Activated gamma-delta T cell treated with anti-CD3 and anti-CD28 coated beads, Interleukin-2, amount 50 U/mL, for 16 hours (primary cell): ENCODE measurements at places on chromosomes 1 and 21.
A peak's percentile ranks its signal among the peaks of the same experiment; 100 is the strongest.

- DNase-seq: no peak
Observed at GRCh38 chr21:34031835-34032370, 41.5 kb upstream of the MRPS6 start.

GRCh38 chr1:116374353-116375147 lies 1.5 kb downstream of the ATP1A1 start:
- peak; percentile 12 for DNase-seq

DNA sequence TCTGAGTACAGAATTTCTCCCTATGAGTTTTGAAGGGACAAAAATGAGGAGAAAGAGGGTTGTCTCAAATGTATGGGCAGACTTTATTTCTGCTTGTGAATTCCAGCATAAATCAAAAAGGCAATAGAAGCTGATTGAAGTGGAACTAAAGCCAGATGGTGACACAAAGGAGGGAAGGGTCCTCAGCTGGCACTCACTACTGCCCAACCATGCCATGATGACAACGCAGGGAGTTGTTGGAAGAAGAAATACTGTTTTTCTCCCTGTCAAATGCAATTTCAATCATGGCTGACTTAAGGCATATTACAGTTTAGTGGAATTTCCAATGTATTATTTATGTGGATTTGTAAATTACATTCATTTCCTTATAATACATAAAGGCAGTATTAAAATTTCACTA lies 805.8 kb downstream of the ADGRL2 start:
- DNase-seq: no peak

GRCh38 chr1:27648602-27649305 lies 13.8 kb upstream of the FGR start:
- no peak for DNase-seq

DNA sequence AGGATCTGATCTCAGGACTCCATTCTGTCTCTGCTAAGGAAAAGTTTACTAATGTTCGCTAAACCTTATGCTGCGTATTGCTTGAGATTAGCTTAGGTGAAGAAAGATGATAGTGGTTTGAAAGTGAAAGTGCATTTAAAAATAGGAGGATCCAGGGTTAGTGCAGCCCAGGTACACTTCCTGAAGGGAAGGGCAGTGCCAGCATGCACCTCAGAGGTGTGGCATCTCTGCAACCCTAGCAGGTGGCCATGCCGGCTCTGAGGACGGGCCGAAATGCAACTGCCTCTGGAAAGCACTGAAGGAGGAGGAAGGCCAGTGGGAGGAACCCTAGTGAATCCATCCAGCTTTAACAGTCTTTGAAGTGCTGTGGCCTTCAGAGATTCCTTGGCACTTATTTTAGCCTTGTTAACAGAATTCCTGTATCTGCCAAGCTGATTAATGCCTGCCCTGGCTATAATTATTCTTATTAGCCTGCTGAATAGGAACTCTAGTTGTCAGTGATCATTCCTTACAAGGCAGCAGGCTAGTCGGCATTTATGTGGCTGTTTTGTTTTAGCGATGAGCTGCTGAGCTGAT lies 5.5 kb downstream of the PTGFRN start:
- no peak for DNase-seq

DNA sequence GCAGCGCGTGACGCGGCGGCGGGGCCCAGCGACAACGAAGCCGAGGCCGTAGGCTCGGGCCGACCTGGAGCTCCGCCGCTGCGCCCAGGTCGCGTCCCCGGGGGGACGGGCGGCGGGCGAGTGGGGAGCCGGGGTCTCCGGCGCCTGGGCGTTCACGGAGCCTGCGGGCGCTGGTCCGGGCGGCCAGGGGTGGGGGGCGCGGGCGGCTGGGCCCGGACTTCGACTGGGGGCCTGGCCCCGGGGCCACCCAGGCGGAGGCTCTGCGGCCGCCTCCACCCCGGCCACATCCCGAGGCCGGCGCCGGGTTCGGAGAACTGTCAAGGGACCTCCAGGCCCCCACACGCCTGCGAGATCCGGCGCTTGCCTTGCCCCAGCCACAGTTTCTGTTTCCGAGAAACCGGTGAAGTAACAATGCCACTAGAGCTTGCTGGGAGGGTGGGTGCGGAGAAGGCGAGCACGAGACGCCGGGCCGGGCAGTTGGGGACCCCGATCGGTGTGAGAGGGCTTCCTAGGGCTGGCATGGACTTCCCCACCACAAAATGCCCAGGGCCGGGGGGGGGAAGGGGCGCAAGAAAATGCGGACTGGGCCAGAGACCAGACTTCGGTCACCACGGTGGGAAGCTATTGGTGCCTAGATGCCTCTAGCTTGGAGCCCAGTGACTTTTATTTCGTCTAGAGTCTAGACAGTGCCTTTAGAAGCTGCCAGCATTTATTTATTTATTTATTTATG lies 501 bp downstream of the FBXO6 start:
- peak; percentile 55 for DNase-seq

- DNase-seq: no peak
Observed at GRCh38 chr1:115126516-115126915, 37.2 kb upstream of the TSPAN2 start.

- no peak for DNase-seq
Observed at GRCh38 chr1:238451781-238452310, 561.1 kb upstream of the ZP4 start.

GRCh38 chr1:33338440-33339211 lies 17.7 kb upstream of the A3GALT2 start:
- no peak for DNase-seq

GRCh38 chr1:92315766-92316599 lies 17.1 kb downstream of the RPAP2 start:
- peak; percentile 25 for DNase-seq

GRCh38 chr1:57376041-57376440 lies 47.8 kb downstream of the DAB1 start:
- no peak for DNase-seq

DNA sequence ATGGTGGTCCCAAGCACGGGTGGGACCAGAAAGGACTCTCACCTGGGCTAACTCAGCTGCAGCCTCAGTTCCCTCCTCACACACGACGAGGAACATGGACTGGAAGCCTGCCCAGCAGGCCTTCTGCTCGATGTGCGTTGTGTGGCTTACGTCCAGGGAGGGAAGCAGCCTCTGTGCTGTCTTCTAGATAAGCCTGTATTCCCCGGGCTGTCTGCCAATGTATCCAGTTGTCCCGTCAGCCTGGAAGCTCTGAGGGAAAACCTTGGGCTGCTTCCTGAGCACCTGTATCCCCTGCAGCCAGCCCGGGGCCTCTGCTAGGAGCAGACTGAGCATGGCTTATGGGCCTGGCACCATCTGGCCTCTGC lies 10.5 kb downstream of the PCSK9 start:
- DNase-seq: no peak

DNA sequence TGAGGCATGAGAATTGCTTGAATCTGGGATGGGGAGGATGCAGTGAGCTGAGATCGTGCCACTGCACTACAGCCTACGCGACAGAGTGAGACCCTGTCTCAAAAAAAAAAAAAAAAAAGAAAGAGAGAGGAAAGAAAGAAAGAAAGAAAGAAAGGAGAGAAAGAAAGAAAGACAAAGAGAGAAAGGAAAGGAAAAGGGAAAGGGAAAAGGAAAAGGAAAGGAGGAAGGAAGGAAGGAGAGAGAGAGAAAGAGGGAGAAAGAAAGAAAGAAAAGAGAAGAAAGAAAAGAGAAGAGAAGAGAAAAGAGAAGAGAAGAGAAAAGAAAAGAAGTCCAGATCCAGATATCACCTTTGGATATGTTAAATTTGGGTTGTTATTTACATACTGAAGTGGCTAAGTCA lies 106.0 kb downstream of the DPYD start:
- DNase-seq: no peak

- DNase-seq: peak; percentile 31
Observed at GRCh38 chr1:66996018-66996682, 57.8 kb downstream of the SLC35D1 start.

- DNase-seq: peak; percentile 53
Observed at GRCh38 chr1:65001231-65001792, 35.0 kb upstream of the JAK1 start.

- DNase-seq: no peak
Observed at GRCh38 chr1:93468662-93469061, 20.7 kb downstream of the FNBP1L start.

DNA sequence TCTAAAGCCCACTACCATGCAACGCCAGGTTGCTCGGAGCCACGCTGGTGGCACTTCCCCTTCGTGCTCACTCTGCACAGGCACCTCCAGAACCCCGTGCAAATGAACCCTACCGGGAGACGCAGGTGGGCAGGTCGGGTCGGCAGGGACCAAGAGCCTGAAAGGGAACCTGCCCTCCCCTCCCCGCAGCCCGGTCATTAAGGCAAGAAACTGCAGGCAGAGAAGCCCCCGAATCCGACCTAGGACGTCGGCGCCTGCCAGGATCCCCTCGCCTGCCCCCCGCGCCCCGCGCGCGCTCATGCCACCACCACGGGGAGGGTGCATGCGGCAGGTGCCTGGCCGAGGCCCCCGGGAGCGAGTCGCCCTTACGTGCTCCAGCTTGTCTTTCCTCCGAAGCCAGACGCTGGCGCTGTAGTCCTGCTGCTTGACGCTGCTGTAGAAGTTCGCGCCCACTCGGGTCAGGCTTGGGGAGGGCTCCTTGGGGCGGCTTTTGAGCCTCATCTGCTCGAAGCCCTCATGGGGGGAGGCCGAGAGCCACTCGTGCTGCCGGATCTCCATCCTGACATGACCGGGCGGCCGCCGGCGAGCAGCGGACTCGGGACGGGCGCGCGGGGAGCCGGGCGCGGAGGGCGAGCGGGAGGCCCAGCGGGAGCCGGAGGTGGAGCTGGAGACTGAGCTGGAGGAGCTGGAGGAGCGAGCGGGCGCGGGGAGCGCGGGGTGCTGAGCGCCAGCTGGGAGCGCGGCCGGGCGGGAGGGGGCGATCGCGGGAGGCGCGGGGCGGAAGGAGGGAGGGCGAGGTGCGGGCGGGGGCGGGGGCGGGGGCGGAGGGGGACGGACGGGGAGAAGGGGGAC lies 552 bp downstream of the PLD5 start:
- no peak for DNase-seq

GRCh38 chr21:16194788-16195537 lies 465.2 kb downstream of the USP25 start:
- no peak for DNase-seq

GRCh38 chr1:183238071-183238470 lies 52.0 kb downstream of the LAMC2 start:
- DNase-seq: no peak
